ENCODE measurements at places on chromosomes 16 and 17.

GRCh38 chr17:14741491-14741890 is 440.6 kb downstream of the HS3ST3B1 start:
- DNase-seq, result no peak

GRCh38 chr16:85079785-85080570 is 32.3 kb downstream of the CIBAR2 start:
- no peak for DNase-seq

DNA sequence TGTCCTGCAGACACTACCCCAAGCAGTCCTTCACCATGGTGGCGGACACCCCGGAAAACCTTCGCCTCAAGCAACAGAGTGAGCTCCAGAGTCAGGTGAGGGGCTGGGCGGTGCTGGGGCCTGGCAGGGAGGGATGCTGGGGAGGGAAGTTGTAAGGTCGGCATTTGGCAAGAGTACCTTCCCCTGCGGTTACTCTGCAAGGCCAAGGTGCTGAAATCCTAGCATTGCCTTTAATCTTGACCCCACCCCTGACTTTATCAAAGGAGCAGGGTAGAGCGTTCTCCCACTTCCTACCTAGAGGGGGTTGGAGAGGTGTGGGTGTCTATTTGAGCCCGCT is 20.5 kb downstream of the LASP1 start:
- DNase-seq, result no peak

DNA sequence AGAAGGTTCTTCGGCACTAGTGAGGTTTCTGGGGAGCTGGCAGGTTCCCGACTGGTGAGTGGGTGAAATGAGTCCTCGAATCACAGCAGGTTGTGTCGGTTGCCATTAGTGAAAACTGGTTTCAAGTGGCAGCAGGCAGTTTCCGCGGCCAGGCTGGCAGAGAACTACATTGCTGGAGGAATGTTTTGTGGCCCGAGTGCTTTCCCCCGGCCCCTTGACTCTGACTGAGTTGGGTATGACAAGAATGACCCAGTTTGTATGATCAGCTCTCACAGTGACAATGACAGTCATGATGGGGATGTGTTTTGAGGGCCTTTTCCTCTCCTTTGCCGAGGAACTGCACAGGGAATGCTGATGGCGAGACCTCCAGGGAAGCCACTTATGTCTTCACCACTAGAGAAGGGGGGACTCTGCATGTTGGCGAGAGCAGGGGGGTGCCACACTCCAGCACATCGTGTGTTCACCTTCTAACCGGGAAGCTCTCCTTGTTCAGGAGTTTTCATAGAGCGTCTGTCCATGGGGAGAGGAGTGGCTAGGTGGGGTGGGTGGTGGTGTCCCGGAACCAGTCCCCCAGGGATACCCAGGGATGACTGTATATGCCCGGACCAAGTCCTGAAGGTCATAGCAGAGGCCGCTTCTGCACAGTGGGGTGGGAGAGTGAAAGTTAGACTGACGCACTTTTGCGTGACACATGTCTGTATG is 206.0 kb upstream of the CHMP6 start:
- peak; percentile 78 for DNase-seq

GRCh38 chr17:57395721-57396321 is 139.5 kb downstream of the MSI2 start:
- DNase-seq, result no peak

- no peak for DNase-seq
Observed at GRCh38 chr17:81948635-81949378, 1.8 kb upstream of the MYADML2 start.

GRCh38 chr17:2478458-2478857 is 33.2 kb downstream of the METTL16 start:
- no peak for DNase-seq

DNA sequence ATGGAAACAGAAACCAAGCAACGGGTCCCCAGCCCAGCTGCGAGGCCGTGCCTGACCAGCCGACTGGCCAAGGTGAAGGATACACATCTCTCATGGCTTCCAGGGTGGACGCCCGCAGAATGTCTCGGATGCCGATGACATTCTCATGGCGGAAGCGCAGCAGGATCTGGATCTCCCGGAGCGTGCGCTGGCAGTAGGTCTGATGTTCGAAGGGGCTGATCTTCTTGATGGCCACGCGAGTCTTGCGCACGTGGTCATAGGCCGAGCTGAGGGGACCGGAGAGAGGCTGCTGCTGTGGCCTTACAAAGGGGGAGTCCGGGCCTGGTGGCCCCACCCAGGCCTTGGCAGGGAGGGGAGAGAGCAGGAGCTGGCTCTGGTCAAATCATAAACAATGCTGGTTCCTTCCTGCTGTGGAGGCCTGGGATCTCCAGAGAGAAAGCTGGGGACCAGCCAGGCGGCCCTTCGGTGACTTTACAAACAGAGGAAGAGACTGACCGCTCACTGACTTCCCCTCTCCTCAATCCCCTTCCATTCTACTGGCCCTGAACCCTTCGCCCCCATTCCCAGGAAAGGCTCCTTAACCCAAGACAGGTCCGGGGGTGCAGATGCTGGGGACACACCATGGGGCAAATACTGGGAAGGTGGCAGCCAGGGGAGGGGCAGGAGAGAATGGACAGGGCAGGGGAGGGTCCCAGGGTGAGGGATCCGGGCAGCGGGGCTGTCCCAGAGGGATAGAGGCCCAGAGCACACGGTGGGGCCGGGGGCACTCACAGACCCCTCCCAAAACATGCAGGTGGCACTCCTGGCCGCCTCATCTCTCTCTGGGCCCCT is 1.1 kb downstream of the MAPK3 start:
- no peak for DNase-seq

- DNase-seq, result peak; percentile 78
Observed at GRCh38 chr17:64491034-64491860, 5.6 kb downstream of the POLG2 start.

DNA sequence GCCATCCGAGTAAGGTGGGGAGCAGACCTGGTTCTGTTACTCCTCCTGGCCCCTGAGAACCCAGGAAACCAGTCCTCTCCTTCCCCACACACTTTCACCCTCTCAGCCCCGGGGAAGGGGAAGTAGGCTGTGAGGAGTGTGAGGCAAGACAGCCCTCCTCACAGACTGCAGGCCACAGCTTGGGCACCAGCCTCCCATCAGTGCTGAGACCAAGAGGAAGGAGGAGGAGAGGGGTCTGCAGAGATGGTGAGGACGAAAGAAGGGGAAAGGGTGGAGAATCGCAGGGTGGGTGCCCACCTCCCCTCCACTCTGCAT is 7.0 kb downstream of the G6PC3 start:
- DNase-seq, result no peak

GRCh38 chr17:76278952-76279741 is 14.0 kb downstream of the UBALD2 start:
- peak; percentile 92 for DNase-seq

DNA sequence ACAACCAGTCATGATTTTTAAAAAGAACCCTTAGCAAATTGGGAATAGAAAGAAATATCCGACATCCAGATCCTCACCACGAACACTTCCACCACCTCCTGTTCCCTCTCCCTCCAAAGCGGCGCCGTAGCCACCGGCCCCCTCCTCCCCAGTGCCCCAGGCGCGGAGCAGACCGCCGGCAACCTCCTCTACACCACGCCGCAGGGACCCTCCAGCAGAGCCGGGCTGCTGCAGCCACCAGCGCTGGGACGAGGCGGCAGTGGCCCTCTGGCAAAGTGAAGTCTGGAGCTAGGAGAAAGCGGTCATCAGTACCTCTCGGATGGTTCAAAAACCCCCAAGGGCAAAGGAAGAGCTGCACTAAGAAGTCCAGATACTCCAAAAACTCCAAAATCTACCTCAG is 41.4 kb upstream of the SLFN13 start:
- no peak for DNase-seq

DNA sequence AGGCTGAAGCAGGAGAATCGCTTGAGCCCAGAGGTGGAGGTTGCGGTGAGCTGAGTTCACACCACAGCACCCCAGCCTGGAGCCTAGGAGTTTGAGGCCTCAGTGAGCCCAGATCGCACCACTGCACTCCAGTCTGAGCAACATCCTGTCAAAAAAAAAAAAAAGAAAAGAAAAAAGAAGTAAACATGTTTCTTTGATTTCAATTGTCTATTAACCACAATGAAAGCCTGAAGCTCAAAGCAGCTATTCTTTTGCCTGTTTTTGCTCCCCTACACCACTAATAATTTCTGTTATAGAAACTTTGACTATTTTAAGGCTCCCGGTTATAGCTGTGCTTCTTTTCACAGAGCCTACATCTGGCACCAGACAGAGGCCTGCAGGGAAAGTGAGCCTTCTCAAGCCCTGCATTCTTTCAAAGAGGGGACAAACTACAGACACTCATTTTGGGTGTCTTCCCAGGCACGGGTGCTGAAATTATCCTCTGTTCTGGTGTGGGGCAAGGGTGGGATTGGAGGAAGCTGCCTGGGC is 14.2 kb upstream of the SLC52A1 start:
- peak; percentile 70 for DNase-seq

DNA sequence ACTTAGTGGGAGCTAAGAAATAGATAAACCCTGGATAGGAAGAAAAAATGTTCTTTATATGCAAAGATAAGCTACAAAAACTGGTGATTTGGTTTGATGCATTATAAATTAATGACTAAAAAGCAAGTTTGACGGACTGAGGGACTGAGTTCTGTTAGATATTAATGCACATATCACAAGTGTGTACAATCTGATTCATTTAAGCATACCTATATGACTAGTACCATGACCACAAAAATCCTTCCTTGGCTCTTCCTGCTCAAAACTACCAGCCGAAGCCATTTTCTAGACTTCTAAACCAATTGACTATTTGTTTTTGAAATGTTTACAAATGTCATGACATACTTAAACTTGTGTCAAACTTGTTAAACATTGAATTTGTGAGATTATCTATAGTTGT is 374.5 kb upstream of the MON1B start:
- no peak for DNase-seq

- no peak for DNase-seq
Observed at GRCh38 chr16:90061437-90061836, 15.7 kb downstream of the PRDM7 start.

DNA sequence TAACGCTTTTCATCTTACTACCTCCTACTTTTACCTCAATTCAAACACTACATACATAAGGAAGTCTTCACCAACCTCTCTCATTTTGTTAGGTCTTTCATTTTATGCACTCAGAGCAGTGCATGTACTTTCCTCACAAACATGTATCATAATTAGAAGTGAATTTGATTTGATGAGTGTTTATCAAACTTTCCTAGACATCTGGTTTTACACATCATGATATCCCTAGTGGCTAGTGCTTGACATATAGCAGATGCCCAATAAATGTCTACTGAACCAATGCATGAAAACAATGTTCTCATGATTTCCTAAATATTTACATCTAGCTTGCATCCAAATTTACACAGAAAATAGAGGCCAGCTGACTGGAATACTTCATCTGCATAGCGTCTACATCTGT is 323.4 kb upstream of the KIF2B start:
- DNase-seq, result no peak

GRCh38 chr16:65308506-65308905 is 186.6 kb upstream of the CDH11 start:
- DNase-seq, result no peak

GRCh38 chr17:9444687-9445086 is 130.9 kb downstream of the STX8 start:
- DNase-seq, result no peak

GRCh38 chr16:23280483-23280967 is 21.6 kb upstream of the SCNN1B start:
- no peak for DNase-seq

DNA sequence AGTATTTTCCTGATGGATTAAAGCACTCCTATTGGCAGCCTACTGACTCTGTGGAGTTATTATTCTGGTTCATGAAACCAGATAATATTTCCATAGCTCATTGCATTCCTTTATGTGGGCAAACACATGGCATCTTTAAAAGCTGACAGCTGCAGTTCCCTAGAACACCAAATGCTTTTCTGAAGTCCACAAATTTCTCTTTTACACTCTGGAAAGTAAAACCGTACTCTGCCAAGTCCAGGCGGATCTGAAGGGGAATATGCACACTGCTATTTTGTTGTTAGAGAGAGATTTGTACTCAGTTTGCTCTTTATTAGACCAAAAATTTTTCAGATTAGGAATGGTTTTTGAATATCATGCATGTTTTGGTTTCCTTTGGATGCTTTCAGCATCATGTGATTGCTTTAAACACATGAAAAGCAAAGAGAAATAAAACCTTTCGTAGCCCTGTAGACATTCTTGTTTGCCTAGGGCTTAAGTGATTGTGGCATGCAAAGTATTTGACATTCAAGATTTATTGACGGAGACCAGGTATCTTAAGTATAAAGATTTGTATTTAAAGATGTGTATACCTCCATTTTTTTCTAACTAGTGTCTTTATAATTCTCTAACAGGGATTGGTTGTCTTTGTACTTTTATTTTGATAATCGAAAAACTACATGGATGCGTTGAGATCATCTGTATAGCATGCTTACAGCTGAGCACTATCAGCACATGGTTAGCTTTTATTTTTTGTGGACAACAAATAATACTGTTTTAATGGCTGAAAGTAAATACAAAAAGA is 19.5 kb downstream of the SEC14L1 start:
- no peak for DNase-seq

DNA sequence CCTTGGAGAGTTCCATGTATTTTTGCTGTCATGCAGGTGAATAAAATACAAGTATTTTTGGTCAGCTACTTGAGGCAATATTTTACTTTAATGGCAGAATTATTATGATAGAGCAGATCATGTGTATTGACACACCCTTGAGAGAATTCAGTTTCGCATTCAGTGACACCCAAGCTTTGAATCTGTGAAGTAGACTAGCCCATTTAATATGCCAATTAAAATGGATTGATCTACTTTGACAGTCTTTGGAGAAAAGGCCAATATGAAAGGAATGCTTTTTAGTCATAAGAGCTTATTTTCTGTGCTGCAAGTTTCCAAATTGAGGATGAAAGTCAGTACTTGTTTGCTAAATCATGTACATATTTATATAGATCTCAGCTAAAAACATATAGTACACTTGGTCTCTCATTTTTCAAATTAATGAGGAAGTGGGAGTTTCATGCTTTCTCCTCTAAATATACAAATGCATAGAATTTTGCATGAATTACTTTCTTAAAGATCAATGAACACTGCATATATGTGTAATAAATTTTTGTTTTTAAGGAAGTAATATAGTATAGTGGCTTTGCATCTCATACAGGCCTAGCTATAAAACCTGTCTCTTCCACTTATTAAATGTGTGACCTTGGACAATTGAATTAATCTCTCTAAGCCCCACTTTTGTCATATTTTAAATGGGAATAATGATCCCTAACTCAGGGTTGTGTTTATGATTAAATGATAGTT is 161.5 kb downstream of the PHKB start:
- DNase-seq, result no peak

GRCh38 chr16:1906846-1907165 is 11.4 kb downstream of the HS3ST6 start:
- no peak for DNase-seq

- DNase-seq, result no peak
Observed at GRCh38 chr17:74481621-74482020, 15.2 kb downstream of the CD300A start.

GRCh38 chr17:34414339-34414738 is 51.3 kb upstream of the CCL1 start:
- no peak for DNase-seq

DNA sequence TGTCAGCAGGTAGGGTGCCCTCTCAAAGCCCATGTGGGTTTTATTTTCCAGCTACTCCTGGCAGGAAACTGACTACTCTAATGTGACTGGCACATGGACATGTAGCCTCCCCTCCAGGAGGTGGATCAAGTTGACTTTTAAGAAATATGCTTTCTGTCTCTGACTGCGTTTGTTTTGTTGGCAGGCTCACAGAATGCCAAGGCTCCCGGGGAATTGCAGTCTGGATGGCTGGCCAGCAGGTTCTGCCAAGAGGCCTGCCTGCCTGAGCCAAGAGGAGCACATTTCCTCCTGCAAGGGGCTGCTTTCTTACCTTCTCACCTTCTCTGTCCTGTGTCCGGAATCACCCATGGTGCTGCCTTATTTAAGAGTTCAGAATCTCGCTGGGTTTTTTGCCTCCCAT is 217.3 kb upstream of the ERCC4 start:
- no peak for DNase-seq
